SK-MEL-5 (cell line): ENCODE measurements at places on chromosomes 6 and 20. TPM values are rescaled to one million over a fixed set of nuclear protein-coding genes. Genes with fewer than 3 reads are reported as not detected.

Gene EDEM2
- 94.9 and 103 TPM in 2 replicates for total RNA-seq

Gene TRERF1
- total RNA-seq = 2.3 and 2.7 TPM in 2 replicates

Gene WFDC12
- total RNA-seq = not detected in 2 replicates

Gene VIP
- 0.16 TPM in 1 of 2 replicates, not detected in the other for total RNA-seq

Gene HCRTR2
- total RNA-seq = not detected in 2 replicates

GRCh38 chr20:50569864-50570836 is 60.0 kb downstream of the PTPN1 start:
- DNase-seq = peak; percentile 73

DNA sequence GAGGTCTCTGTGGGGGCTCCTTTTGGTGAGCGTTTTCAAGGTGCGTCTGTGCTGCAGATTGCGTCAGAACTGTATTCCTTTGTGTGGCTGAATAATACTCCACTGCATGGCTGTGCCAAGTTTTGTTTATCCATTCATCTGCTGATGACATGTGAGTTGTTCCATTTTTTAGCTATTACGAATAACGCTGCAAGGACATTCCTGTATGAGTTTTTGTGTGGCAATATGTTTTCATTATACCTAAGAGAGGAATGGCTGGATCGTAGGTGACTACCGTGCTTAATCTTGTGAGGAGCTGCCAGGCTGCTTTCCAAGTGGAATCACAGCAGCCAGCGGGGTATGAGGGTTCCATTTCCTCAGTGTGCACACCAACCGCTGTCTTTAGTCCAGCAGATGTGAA is 1.1 kb upstream of the DACT2 start:
- DNase-seq = no peak

DNA sequence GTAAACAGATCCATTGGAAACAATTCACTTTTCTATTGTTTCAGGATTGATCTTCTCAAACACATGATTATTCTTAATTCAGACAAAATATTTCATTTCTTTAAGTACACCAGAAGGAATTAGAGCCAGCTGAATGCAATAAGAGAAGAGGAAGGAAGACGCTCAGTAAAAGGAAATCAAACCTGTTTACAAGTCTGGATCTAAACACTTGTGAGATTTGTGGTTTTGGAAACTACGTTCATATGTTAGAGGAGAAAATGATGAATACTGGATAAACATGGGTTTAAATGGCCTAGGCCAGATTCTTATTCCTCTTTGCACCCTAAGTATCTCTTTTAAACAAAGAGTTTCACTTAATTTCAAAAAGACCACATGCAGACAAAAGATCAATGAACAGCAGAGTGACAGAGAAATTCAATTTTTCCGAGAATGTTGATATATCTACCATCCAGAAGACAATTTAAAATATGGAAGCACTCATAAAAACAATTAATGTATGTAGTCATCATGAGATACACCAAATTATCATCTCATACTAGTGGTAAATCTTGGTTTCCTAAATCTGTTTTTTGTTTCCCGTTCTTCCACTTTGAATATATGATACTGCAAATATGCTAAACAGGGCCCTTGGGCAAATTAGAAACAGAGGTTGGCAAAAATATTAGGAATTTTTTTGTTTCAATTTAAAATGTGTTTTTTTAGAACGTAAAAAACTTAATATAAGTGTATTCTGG is 703.5 kb upstream of the CITED2 start:
- no peak for DNase-seq

DNA sequence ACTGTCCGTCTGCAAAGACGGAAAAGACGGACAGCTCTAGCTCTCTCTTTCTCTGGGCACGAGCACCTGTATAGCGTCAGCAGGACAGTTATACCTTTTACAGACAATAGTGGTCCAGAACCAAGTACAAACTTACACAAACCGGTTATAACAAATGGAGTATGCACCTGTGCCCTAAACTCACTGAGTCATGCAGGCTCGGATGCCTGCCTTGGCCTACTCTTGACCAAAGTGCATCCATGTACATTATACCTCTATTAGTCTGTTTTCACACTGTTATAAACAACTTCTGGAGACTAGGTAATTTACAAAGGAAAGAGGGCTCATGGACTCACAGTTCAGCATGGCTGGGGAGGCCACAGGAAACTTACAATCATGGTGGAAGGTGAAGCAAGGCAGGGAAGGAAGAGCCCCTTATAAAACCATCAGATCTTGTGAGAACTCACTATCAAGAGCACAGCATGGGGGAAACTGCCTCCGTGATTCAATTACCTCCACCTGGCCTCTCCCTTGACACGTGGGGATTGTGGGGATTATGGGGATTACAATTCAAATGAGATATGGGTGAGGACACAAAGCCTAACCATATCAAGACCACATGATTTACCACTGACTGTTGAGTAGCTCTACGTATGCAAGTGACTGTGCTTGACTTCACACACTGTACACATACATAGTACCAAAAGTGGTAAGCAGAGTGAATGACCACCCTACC is 23.1 kb downstream of the MAN1A1 start:
- no peak for DNase-seq

GRCh38 chr6:52675372-52675771 is 4.5 kb downstream of the TMEM14A start:
- no peak for DNase-seq

DNA sequence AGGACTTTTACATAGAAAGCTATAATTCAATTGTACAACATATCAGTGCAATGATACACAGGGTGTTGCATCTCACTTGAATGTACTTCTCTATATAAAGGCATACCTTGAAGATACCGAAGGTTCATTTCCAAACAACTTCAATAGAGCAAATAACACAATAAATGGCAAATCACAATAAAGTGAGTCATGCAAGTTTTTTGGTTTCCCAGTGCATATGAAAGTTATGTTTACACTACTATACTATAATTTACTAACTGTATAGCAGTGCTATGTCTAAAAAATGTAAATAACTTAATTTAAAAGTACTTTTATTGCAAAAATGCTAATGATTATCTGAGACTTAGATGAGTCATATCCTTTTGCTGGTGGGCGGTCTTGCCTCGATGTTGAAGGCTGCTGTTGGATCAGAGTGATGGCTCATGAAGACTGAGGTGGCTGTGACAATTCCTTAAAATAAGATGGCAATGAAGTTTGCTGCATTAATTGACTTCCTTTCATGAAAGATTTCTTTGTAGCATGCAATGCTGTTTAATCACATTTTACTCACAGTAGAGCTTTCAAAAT is 188.8 kb downstream of the TASP1 start:
- DNase-seq = no peak

- peak; percentile 50 for DNase-seq
Measured at GRCh38 chr6:118565311-118565960, 17.3 kb downstream of the PLN start.

DNA sequence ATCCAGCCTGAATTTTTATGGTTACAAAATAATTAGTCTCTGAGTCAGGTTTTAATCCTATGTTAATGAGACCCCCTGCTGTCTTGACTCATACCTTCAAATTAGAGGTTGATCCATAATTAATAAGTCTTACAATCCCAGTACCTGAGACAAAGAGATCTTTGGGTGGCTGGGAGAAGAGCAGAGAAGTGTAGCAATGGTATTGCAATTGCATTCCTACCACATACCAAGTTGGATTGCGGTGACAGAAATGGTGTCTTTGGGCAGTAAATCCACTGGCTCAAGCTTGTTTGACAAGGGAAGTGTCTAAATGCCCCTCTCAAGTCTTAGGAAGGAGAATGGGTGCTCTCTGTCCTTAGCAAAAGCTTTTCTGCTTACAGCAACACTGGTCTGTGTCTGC is 150.4 kb downstream of the BTBD3 start:
- DNase-seq = peak; percentile 4

DNA sequence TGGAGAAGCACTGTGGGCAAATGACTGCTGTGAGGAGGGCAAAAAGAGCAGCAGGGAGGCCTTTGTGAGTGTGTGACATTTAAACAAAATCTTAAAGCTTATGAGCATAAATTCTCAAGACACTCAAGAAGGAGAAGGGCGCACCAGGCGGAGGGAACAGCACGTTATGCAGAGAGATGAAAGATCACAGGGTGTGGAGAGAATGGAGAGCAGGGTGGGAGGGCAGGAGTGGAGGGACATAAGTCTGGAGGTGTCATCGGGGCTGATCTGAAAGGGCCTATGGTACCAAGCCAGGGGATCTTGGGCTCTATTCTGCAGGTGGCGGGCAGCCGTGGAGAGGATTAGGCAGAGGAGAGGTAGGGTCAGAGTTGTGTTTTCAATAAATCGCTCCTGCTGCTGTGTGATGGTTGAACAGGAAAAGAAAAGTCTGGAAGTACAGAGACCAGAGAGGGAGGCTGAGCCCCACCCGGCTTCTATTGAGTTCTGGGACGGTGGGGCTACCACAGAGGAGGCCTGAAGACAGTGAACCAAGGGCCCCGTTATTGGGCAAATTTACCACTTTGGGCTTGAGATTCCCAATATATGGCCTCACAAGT is 24.3 kb upstream of the DLGAP4 start:
- no peak for DNase-seq

- DNase-seq = no peak
Measured at GRCh38 chr20:8667306-8667705, 401.6 kb upstream of the PLCB4 start.

GRCh38 chr6:89475101-89475500 is 42.1 kb downstream of the ANKRD6 start:
- DNase-seq = no peak

GRCh38 chr20:15296422-15296821 is 959.0 kb upstream of the FLRT3 start:
- no peak for DNase-seq
